NCI-H226 (cell line): ENCODE measurements at places on chromosomes 6 and 20.

DNA sequence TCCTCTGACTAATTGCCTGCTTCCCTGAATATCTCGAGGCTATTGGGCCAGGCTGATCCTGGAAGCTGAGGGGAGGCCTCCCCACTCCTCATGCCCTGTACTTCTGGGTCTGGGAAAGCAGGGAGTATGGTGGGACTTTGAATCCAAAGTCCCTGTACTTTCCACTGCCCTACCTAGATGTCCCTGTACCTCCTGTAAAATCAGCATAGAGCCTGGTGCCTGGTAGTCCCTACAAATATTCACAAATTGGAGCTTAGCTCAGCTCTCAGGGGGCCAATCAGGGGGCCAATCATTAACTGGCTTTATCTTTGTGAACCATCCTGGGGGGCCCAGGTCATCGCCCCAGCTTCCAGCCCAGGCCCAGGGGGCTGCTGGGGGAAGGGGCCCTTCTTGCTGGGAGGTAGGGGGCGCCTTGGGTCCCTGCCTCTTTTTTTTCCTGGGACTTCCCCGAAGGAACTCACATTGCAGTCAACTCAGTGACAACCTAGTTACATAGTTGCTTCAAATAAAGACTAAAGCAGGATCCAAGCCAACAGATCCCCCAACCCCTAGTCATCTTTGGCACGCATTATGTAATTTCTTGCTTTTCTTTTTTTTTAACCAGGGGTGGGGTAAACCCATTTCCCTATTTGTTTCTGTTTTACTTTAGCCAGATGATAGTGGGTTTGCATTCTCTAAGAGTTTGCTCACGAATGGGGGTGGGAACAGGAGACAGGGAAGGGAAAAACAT lies 6.9 kb upstream of the VEGFA start:
- DNase-seq: no peak

GRCh38 chr20:49563015-49563980 lies 4.6 kb downstream of the PTGIS start:
- no peak for DNase-seq

GRCh38 chr6:48542191-48542590 lies 431.2 kb upstream of the PTCHD4 start:
- DNase-seq: peak; percentile 33

DNA sequence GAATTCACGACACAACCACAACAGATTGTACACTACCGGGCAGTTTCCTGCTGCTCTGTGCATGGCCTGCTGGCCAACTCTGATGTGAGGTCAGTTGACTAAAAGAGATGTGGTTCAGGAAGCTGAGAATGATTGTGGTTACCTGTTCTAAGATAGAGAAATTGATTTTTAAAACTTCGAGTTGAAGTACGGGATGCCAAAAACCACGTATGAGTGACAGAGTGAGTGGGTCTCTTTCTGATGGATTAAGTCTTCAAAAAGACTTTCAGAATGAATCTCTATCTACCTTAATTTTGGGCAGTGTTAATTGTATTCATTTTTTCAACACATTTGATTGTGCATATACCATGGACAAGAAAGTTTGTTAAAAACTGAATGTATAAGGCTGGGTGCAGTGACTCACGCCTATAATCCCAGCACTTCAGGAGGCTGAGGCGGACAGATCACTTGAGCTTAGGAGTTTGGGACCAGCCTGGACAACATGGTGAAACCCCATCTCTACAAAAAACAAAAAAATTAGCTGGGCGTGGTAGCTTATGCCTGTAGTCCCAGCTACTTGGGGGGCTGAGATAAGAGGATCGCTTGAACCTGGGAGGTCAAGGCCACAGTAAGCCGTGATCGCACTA lies 121.2 kb downstream of the SGK1 start:
- peak; percentile 22 for DNase-seq

- DNase-seq: peak; percentile 7
Measured at GRCh38 chr20:7691647-7692269, 248.5 kb downstream of the HAO1 start.

GRCh38 chr20:51469046-51469445 lies 73.5 kb downstream of the NFATC2 start:
- no peak for DNase-seq

DNA sequence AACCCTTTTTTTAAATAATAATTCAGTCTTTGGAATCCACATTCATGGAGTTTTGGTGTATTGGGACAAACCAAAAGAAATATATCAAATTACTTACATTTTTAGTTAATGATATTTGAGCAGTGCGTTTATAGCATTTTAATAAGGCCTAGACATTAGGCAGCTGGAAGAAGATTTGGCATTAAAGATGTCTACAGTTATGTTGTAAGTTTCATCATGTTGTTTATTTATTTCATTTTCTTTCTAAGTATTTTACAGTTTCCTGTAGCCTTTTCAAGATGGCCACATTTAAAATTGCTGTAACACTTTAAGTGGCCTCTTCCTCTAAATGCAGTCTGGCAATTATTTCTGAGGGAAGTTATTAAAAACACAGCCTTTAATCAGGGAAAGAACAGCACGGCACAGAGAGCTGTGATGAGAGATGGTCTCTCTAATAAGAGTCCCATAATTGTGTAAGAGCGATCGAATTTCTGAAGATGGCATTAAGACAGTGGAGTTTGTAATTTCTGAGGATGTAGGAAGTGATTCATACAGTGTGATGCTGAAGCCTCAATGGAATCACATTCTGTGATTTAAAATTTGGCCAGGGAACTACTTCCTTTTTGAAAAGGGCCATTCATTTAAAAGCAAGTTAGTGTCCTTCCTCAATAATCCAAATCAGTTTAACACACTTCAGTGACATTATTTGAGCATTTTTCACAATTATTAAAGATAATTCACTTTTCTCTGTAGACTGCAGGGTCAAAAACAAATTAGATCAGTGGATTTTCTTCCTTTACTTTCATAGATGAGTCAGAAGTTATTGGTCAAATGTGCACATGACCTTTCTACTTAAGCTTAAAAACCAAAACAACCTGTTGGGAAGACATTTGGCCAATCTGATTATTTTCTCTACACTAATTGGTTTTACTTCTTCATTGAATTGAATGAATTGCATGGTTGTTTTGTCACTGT lies 52.4 kb upstream of the EDN3 start:
- DNase-seq: no peak

DNA sequence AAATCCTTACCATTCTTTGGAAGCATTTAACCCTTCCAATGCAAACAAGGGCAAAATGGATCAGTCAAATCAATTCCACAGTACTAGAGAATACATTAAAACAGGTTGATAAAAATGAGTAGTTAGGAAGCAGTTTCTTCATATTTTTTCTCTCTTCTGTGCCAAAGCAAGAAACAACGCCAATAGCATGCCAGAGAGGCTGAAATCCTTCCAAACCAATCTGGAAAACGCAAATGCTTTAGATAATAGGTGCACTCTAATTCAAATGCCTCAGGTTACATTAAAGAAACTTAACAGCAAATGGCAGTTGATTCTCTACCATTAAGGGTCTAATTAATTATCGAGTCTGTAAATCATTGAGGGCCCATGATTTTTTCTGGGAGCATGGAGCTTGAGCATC lies 755.2 kb downstream of the C6orf118 start:
- DNase-seq: no peak

GRCh38 chr6:39824030-39824926 lies 32.1 kb downstream of the DAAM2 start:
- no peak for DNase-seq

DNA sequence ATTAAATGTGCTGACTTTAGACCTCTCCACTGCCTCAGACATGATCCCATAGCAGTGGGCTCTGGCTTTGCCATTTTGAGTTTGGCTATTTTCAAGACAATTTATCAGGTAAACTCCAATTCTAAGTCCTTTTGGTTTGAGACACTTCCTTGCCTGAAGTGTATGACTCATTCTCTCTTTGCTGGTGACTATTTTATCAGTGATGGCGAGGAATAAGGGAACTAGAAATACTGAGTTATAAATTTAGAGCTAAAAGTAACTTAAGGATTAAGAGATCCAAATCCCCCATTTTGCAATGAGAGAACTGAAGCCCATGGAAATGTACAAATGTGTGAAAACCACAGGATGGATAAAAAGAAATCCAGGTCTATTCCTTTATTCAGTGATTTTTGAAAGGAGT lies 30.9 kb upstream of the CD83 start:
- no peak for DNase-seq

DNA sequence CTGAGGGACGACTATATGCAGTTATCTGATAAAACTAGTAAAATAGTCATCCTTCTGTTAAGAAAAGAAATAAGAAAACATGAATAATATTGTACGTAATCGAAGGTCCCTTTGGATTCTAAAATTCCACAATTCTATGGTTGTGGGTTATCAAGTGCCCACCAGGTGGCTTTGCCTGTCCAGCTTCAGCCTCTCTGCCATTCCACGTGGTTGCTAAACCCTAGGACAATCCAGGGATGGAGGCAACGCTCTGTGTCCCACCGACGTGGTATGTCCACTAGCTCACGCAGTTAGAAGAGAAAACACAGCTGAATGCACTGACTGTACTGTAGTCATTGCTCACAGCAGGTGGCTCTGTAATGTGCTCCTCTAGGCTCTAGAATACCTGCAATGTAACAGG lies 349.3 kb downstream of the FARS2 start:
- DNase-seq: no peak

DNA sequence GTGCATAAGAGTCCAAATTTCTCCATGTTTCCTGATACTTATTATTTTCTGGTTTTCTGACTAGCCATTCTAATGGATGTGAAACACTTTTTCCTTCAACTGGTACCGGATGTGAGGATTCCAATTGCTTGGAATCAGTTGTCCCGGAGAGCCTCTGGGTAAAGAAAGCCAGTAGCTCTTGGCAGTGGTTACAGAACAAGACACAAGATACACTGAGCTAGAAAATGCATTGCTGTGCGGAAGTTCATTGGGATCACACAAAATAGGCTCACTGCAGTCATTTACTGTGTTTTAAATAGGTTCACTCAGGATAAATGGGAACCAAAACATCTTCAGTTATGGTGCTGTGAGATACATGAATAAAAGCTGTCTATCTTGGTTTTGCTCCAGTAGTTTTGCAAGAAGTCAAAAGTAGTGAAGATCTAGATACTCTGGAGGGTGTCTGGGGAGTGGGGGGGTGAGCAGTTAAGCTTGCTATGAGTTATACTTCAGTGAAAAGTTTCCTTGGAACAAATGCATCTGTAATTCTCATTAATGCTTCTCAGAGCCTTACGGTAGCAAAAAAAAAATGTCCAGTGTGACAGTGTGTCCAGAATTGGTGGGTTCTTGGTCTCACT lies 54.4 kb upstream of the RNF182 start:
- no peak for DNase-seq
